ENCODE measurements at places on chromosomes 5 and 9. TPM values are rescaled to one million over a fixed set of nuclear protein-coding genes. Genes with fewer than 3 reads are reported as not detected.

PAEP gene
- total RNA-seq: not detected

OLFML2A gene
- 41.1 TPM for total RNA-seq

KCNIP1 gene
- 0.16 TPM for total RNA-seq

TMEM252 gene
- total RNA-seq: not detected

LCN1 gene
- total RNA-seq: not detected

FIBCD1 gene
- total RNA-seq: 0.58 TPM

OSMR gene
- 11.7 TPM for total RNA-seq

STC2 gene
- 12.4 TPM for total RNA-seq

SOHLH1 gene
- total RNA-seq: not detected

F2RL1 gene
- total RNA-seq: 2.0 TPM

IL17B gene
- total RNA-seq: not detected

WHRN gene
- 0.80 TPM for total RNA-seq

KCNMB1 gene
- 1.3 TPM for total RNA-seq

LHX3 gene
- total RNA-seq: not detected

TNIP1 gene
- 131 TPM for total RNA-seq

FAM169A gene
- 6.3 TPM for total RNA-seq

TCF7 gene
- total RNA-seq: 3.0 TPM

FCN2 gene
- total RNA-seq: not detected

FBP2 gene
- 0.33 TPM for total RNA-seq

MLANA gene
- total RNA-seq: not detected

EQTN gene
- not detected for total RNA-seq

FOXD4 gene
- 0.11 TPM for total RNA-seq

TRMT10B gene
- total RNA-seq: 4.5 TPM

CCDC171 gene
- 1.8 TPM for total RNA-seq

ZNF618 gene
- total RNA-seq: 1.9 TPM

LCN12 gene
- total RNA-seq: 7.8 TPM

DIRAS2 gene
- 0.30 TPM for total RNA-seq

C9orf153 gene
- 0.38 TPM for total RNA-seq

ANKHD1 gene
- 58.5 TPM for total RNA-seq

PTGES gene
- 1.9 TPM for total RNA-seq

Measured in left ventricle myocardium inferior (tissue), 1 donor.